Activated T-cell treated with anti-CD3 and anti-CD28 coated beads for 4 hours (primary cell): ENCODE measurements at places on chromosomes 4 and X.
A peak's percentile ranks its signal among the peaks of the same experiment; 100 is the strongest.

DNA sequence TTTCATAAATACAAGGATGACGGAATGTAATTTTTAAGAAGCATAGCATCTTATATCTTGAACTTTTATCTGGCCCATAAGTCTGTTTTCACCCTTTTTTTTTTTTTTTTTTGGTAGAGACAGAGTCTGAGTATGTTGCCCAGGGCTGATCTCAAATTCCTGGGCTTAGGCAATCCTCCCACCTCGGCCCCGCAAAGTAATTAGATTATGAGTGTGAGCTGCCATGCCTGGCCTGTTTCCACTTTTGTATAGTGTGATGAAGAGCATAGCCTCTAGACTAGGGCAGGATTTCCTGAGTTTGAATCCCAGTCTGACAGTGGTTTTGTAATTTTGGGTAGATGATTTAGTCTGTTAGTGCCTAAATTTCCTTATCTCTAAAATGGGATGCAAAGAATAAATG lies 11.0 kb downstream of the STIM2 start:
- DNase-seq = no peak

DNA sequence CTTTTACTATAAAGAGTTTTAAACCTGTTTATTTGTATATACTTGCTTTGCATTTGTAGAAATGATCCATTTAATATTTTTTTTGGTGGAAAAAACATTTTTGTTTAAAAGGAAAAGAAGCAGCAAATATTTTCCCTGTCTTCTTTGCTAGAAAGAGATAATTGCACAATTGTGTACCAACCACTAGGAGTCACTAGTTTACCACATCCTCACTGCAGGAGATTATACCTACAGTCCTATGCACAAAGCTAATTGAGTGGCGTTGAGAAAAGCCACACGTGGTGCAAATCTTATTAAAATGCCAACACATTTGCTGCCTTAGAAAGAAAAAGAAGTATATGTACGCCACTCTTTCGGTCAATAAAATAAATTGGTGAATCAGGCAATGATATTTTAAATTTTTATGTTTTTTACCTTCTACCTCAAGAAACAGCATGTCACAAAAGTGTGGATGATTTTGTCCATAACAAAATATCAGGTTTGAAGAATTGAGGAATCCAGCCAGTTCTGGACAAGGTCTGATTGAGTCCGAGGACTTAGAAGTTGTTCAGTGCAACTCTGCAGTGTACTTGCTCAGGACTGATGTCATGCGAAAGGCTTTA lies 102.9 kb downstream of the GRXCR1 start:
- DNase-seq = no peak

DNA sequence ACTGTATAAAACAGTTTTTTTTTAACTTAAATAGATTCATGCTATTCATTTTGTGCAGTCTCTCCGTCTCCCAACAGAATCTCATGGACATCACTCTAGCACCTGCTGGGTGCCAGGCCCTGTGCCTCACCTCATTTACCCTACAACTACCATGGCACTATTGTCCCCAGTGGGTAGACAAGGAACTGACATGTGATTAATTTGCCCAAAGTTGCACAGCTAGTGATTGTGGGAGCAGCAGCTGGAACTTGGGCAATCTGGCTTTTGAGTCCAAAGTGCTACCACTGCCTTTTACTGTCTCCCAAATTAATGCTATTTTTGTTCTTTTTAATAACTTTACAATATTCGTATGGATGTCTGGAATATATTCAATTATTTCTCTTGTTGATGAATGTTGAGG lies 11.2 kb upstream of the PGRMC2 start:
- DNase-seq = no peak

DNA sequence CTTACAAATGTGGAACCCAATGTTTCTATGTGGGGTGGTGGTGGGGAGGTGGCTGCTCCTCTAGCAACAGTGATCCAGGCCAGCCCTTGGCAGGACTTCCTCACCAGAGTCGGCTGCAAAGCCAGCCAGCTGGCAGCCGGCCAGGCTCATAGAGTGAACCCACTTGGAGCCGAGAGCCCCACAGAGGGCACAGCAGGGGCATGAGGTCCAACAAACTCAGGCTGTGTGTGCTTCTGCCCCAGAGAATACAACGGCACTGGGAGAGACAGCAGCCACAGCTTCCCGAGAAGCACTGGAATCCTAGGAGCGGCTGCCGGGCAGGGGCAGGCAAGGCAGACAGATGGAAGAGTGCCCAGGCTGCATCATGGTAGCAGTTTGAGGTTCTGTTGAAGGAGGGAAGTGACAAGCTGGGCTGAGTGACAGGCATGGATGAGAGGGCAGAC lies 23.5 kb upstream of the SOWAHD start:
- DNase-seq = no peak

GRCh38 chr4:149980941-149981340 lies 97.3 kb upstream of the DCLK2 start:
- DNase-seq = peak; percentile 15

DNA sequence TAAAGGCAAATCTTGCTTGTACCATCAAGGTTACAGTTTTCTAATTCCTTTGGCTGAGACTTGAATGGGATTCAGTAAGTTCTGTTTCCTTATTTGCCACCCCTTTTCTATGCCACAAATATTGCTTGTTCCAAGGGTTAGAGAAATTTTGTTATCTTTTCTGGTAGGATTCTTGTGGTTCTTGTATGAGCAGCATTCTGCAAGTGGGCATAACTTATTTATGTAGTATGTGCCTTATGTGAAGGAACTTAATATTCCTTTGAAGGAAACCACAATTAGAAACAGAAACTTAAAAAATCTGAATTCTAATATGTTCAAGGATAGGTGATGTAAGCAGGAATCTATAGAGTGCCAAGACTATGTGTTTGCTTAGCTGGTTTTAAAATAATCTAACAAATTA lies 53.1 kb upstream of the TSPAN5 start:
- no peak for DNase-seq

GRCh38 chrX:41014776-41015360 lies 70.4 kb upstream of the USP9X start:
- no peak for DNase-seq

DNA sequence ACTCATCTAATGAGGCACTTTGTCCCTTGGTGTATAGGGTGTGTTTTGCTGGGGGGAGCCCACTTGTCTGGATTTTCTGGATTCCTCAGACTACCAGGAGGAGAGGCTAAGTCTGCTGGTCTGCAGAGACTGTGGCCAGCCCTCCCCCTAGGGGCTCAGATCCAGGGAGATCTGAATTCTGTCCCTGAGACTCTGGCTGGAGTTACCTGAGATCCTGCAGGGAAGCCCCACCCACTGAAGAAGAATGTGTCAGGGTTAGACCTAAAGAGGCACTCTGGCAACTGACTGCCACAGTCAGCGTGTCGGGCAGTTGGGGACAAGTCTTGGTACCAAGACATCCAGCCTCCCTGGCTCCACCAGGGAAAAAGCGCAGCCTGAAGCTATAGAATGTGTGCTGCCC lies 138.9 kb downstream of the DCAF12L2 start:
- no peak for DNase-seq

DNA sequence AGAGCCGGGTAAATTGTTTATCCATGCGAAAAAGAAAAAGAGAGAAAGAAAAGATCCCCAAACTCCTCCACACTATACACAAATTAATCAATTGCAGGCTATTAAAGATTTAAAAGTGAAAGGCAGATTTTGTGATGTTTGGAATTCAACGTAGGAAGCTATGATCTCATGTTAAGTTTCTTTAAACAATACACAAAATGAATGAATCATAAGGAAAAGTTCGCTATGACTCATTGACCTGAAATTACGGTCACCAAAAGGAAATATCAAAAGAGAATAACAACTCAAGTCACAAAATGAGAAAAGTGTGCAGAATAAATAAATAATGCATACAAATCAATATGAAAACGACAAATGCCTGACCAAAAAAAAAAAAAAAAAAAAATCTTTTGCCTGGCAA lies 28.6 kb downstream of the CLNK start:
- no peak for DNase-seq

- DNase-seq = no peak
Observed at GRCh38 chr4:74297539-74297938, 10.7 kb upstream of the EPGN start.

- DNase-seq = no peak
Observed at GRCh38 chrX:55240788-55241340, 20.7 kb downstream of the PAGE5 start.

GRCh38 chrX:6311540-6311939 lies 82.9 kb upstream of the NLGN4X start:
- no peak for DNase-seq

GRCh38 chrX:4035874-4036273 lies 322.4 kb upstream of the PRKX start:
- DNase-seq = no peak

DNA sequence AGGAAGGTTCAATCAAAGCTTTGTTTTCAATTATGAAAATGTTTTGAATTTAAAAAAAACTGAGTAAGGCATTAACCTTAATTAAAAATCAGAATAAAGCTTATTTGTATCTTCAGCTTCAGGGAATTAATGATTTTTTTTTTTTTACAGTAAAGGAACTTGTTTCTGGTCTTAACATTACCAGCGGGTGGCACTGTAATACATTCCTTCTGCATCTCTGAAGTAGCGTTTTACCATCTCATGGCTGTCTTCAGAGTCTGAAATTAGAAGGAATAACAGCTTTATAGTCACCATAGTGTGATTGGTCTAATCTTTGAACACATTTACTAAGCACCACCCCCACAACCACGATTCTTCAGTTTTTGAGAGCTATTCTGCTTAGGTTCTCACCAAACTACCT lies 102.6 kb downstream of the IL1RAPL2 start:
- no peak for DNase-seq

GRCh38 chrX:48698306-48698705 lies 1.8 kb downstream of the SUV39H1 start:
- no peak for DNase-seq

- DNase-seq = no peak
Observed at GRCh38 chr4:743463-744211, 38.0 kb downstream of the PCGF3 start.

DNA sequence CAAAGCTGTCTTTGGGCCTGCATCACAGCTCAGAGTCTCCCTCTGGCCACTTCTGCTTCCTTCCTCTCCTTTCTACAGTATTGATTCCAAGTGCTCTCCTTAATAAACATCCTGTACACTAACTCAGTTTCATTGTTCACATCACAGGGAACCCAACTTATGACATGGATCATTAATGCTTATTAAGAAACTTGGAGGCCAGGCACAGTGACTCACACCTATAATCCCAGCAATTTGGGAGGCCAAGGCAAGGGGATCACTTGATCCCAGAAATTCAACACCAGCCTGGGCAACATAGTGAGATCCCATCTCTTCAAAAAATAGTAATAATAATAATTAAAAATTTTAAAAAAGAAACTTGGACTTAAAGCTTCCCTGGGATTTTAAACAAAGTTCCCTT lies 89.2 kb upstream of the EFHC2 start:
- DNase-seq = no peak

DNA sequence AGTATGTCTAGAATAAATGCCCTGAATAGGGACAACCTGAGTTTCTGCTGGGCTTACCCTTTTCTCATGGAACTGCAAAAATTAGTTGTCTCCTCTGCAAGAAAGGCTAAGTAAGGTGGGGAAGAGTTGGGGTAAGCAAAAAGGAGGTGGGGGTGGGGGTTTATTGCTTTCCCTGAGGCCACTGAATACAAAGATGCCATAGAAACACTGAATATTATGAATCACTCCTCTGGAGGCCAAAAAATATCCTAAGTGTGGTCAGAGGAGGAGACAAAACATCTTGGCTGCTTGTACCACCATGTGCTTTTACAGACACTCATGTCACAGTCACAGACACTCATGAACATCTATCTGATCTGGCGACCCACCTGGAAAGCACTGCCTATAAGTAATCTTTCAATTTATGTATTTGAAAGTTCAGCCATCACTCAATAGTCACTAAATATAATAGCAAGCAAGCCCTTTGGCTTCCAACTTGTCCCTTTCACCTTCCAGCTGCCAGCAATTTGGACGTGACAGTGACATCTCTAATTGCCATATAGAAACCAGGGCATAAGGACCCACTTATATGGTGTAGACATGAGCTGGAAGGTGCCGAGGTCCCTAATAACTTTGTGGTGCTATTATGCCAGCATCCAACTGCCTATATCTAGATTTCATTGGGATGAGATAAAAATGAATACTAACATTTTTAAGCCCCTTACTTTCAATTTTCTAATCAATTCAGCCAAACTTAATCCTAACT lies 122.7 kb upstream of the CBR4 start:
- no peak for DNase-seq

DNA sequence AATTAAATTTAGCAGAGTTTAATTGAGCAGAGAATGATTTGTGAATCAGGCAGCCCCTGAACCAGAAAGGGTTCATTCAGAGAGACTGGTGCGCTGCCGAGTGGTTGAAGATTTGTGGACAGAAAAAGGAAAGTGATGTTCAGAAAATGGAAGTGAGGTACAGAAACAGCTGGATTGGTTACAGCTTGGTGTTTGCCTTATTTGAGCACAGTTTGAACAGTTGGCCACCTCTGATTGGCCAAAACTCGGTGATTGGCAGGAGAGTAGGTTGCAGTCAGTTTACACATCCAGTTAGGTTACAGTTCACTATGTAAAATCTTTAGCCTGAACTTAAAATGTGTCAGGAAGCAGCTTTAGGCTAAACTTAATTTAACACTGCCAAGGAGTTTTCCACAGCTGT lies 14.9 kb downstream of the MID1IP1 start:
- no peak for DNase-seq
